ENCODE measurements at places on chromosomes 13 and 19.

DNA sequence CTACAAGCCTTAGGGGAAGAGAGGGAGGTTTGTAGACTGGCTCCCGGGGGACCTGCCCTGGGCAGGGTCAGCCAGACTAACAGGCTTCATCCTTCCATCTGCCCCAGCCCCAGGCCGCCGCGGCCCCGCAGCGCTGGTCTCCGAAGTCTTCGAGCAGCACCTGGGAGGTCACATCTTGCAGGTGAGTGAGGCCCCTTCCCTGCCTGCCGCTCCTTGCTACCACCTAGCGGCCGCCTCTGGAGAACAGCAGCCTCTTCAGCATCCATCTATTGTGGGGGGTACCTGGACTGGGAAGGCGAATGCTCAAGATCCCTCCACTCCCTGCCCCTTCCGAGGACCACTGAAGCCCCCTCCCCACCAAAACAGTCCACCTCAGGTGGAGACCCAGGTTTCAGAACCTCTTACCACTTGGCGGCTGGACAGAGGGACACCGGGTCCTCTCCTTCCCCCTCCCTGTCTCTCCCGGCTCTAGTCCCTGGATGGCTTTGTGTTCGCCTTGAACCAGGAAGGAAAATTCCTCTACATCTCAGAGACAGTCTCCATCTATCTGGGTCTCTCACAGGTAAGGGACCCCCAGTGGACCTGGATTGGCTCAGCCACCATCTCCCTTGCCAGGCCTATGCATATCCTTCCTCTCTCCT lies 12.7 kb downstream of the NPAS1 start:
- peak; percentile 22 for DNase-seq

GRCh38 chr13:52452470-52452869 lies 2.0 kb upstream of the VPS36 start:
- no peak for DNase-seq

GRCh38 chr19:30420881-30421280 lies 48.7 kb downstream of the ZNF536 start:
- no peak for DNase-seq

GRCh38 chr19:45645631-45646344 lies 6.6 kb upstream of the EML2 start:
- DNase-seq, result peak; percentile 87

- no peak for DNase-seq
Measured at GRCh38 chr13:30364133-30364532, 56.8 kb upstream of the KATNAL1 start.

DNA sequence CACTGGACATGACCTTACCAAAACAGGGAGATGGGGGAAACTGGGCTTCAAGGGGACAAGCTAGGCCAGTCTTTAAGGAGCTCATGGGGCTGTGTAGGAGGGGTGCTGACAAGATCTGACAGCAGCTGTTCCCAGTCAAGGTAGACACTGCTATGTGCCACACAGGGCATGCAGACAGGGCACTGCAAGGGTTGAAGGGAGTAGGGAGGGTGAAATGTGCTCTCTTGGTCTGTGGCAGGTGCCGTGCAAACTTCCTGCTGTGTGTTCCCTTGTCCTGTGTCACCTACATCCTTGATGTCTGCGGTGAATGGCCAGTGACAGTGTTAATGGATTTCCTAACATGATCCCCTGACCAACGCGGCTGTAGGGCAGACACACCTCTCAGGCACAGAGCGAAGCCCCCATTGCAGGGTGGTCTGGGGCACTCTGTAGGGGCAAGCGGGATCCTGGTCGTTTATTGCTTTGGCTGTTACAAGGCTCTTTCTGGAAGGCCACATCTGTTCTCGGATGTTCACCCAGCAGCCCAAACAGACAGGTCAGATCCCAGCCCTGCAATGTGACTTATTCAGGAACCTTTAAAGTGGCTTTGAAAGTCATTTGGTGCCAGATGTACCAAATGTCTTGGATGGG lies 199.5 kb upstream of the ZNF536 start:
- no peak for DNase-seq
